ENCODE measurements at places on chromosomes 6 and 20.

- no peak for DNase-seq
Observed at GRCh38 chr6:168198302-168199180, 119.5 kb upstream of the FRMD1 start.

GRCh38 chr6:17355404-17355774 lies 38.0 kb upstream of the CAP2 start:
- DNase-seq = no peak

DNA sequence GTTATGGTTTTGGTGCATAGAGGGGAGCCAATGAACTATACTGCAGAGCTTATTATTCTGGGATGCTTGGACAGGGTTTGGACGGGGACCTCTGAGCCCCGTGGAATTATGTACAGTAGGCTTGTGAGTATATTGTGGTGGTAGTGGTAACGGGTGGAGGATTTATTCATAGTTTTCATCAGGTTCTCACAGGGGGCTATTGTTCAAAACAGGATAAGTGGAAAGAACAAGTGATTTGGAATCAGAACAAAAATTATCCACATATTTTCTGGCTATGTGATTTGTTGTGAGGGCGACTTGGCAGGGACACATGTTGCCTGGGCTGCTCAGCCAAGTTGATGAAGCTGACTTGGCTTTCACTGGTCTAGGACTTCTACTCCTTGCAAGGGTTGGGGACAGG lies 64.6 kb upstream of the ELOVL5 start:
- DNase-seq = no peak

DNA sequence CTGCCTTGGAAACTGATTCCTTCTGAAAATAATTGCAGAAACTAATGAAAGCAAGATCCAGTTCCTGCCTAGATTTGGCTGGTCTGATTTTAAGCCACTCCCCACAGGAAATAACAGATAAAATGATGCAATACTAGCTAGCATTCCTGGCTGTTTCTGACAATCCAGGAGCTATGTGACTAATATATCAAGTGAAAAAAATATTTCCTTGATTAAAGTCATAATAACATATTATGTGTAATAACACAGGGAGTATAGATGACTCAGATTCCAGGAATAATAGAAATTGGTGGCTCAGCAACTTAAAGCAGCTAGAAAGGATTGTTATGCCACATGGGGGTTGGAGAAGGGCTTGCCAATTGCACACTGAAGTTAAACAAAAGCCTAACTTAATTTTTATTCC lies 182.7 kb upstream of the SALL4 start:
- DNase-seq = peak; percentile 94

DNA sequence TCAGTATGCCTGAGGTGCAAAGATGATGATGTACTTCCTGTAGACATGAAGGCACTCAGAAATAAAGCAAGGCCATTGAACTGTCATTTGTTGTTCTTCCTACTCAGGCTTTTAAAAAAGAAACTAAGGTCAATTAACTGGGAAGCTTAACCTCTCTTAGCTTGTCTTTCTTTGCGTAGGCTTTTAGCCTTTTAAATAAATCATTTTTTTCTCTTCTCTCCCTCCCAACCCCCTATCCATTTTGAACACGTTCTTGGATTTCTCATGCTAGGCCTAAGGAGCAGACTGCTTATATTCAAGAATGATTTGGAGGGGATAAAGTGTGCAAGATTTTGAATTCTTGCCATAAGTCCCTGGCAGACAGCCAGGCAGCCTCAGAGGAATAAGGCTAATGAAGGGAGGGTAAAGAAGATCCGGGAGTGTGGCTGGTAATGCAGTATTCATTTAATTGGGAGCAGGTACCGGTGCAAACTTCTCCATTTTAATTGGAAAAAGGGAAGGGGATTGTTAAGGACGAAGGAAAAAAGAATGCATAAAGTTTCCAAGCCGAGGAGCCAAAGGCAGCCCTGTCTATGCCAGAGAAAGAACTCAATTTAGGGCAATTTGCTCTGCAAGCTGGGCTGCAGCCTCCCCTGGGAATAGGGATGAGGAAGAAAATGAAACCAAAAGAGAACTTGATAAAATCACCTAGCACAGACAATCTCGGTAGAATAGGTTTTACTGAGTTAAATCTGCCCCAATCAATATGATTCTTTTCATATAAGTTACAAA lies 343.8 kb upstream of the MMS22L start:
- no peak for DNase-seq

- DNase-seq = no peak
Observed at GRCh38 chr6:142913511-142914047, 31.4 kb downstream of the HIVEP2 start.

GRCh38 chr6:135913785-135914184 lies 62.3 kb downstream of the PDE7B start:
- DNase-seq = no peak

DNA sequence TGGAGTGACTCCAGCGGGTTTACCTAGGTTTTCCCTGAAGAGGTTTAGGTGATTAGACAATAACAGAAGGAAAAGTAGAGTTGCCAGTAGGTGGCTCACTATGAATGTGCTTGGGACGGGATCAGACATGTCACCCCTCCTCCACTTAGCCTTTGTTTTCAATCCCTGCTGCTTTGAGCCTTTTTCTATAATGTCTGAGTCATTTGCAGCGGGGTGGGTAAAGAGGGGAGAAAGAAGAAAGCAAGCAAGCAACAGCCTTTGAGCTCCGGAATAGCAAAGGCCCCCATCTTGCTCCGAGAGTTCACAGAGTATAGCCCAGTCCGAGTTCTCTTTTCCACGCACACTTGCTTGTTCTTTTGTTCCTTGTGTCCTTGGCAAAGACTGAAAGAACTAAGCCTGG lies 129.1 kb downstream of the PACRG start:
- peak; percentile 26 for DNase-seq

GRCh38 chr20:20849161-20849560 lies 136.7 kb upstream of the RALGAPA2 start:
- DNase-seq = no peak

- no peak for DNase-seq
Observed at GRCh38 chr20:37390891-37391525, 45.1 kb downstream of the SRC start.

DNA sequence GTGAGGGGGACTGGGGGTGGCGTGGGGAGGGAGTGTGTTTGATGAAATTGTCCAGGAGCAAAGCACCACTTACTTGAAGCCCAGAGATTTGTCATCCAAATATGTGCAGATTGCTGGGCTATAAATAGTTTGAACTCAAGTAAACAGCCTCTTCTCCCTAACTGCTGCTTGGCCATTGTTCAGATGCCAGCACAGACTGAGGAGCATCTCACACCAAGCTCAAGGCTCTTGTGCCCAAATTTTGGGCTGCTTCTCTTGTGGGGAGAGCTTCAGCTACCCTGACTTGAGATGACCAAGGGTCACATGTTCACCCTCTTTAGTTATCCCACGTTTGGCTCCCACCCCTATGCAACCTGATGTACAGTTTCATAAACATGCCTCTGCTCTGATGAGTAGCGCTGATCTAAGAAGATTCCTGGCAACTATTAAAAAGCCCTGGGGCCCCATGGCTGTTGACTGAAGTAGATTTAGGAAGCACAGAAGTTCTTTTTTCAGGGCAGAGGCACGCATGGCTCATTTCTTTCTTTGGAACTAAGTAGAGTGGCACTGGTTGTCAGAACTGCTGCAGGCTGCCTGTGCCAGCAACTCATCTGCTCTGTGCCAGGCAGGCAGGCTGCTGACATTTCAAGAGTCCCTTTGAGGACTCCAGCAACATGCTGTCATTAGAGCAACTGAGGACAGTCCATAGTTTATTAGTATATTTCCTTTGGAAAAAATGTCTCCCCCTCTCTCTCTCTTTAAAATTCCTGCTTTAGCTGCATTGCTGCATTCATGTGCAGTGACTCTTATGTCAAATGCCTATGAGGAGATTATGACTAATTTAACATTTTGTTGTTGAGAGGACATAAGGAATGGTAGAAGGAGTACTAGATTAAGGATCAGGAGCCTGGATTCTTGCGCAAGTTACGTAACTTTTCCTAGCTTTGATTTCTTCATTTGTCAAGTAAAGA lies 9.6 kb upstream of the PKIG start:
- DNase-seq = peak; percentile 82

Measured in AG04449 (cell line).